ENCODE measurements at places on chromosomes 16 and 17. TPM values are rescaled to one million over a fixed set of nuclear protein-coding genes. Genes with fewer than 3 reads are reported as not detected.

- no peak for DNase-seq
These were observed 9.3 kb downstream of the CTRB2 start for GRCh38 chr16:75197522-75198134.

The BLMH gene
- polyA plus RNA-seq: 78.5 TPM

GRCh38 chr17:77228241-77228752, 87.5 kb downstream of the SEC14L1 start:
- DNase-seq: no peak

The CNGB1 gene
- polyA plus RNA-seq: not detected

DNA sequence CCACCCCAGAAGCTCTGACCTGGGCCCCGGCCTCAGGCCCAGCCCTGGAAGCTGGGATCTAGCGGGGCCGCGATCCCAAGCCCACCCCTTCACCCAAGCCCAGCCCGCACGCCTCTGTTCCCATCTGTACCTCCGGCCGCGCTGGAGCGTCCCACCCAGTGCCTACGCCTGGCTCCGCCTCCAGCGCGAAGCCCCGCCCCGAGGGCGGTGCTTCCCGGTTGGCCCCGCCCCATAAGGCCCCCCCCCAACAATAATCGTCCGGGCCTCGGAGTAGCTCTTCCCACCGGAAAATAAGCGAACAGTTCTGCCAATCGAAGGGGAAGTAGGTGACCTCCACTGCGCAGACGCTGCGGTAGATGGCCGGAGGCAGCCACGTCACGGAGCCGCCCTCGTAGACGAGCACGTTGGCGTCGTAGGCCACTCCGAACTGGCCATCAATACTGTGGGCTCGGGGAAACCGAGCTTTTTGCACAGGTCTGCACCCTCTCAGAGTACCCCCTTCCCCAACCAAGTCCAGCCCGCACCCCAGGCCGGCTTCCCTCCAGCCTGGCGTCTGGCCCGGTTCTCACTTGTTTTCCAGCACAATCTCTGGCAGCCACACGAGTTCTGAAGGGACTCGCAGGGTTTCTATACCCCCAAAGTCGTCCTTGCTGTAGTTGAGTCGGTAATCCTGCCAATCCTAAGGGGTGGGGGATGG, 1.1 kb downstream of the CHRNE start:
- no peak for DNase-seq

DNA sequence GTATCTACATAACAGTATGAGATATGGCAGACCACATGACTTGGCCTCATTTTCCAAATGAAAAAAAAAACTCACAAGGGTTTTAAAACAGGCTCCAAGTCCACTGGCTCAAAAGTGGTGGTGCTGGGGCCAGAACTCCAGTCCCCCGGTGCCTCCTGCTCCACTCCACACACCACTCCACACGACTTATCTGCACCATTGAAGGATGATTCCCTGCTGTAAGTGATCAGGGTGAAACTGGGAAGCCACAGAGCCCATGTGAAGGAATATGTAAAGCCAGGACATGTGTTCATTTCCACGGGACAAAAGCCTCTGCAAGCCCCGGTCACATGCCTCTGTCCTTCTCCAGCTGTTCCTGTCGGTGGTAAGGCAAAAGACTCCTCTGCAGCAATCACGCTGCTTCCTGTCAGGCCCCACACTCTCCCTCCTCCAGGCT, 97.2 kb downstream of the ZNF18 start:
- DNase-seq: no peak

GRCh38 chr17:50192618-50193291, 8.7 kb downstream of the COL1A1 start:
- DNase-seq: no peak

The CCL8 gene
- polyA plus RNA-seq: not detected

- DNase-seq: no peak
These were observed 68.6 kb downstream of the CCT6B start for GRCh38 chr17:34892461-34893249.
